ENCODE measurements at places on chromosomes 16 and 17.

DNA sequence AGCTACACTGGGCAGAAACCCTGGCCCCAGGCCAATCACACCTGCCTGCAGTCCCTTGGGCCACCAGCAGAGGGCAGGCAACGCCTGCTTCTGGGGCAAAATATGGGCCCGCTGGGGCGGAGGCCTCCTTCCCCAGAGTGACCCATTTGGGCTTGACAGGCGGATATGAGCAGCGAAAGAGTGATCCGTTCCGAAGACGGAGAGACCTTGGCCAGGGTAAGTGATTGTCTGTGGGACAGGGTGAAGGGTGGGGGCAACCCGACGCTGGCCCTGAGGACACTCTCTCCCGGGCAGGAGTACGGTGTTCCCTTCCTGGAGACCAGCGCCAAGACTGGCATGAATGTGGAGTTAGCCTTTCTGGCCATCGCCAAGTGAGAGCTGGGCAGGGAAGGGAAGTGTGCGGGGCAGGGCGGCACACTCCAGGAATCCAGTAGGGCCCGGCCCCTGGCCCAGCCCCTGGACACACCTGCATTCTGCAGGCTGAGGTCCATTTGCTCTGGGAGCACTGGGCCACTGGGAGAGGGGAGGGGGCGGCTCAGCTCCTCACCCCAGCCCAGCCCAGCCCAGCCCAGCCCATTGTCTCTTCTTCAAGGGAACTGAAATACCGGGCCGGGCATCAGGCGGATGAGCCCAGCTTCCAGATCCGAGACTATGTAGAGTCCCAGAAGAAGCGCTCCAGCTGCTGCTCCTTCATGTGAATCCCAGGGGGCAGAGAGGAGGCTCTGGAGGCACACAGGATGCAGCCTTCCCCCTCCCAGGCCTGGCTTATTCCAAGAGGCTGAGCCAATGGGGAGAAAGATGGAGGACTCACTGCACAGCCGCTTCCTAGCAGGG, 3.5 kb upstream of the NHERF1 start:
- DNase-seq = peak; percentile 82

- DNase-seq = no peak
Observed at GRCh38 chr16:85724936-85725335, 26.0 kb downstream of the C16orf74 start.

GRCh38 chr16:67948015-67948414, 4.1 kb upstream of the LCAT start:
- no peak for DNase-seq

- no peak for DNase-seq
Observed at GRCh38 chr17:45273551-45273957, 11.7 kb upstream of the SPATA32 start.

GRCh38 chr16:30758988-30759491, 2.8 kb downstream of the CFAP119 start:
- no peak for DNase-seq

GRCh38 chr17:2105663-2106062, 50.8 kb downstream of the HIC1 start:
- DNase-seq = no peak

- DNase-seq = no peak
Observed at GRCh38 chr16:88382491-88383400, at the start of gene ZNF469. Gene ZNF469, plus strand, starts transcription at chr16:88382959. Its CDS starts 44,512 bp downstream, at chr16:88427471.

GRCh38 chr16:50928065-50928464, 186.2 kb downstream of the CYLD start:
- no peak for DNase-seq

- DNase-seq = no peak
Observed at GRCh38 chr16:88742896-88743605, 36.7 kb downstream of the CTU2 start.

- no peak for DNase-seq
Observed at GRCh38 chr17:74605361-74605760, 13.3 kb upstream of the CD300LD start.

DNA sequence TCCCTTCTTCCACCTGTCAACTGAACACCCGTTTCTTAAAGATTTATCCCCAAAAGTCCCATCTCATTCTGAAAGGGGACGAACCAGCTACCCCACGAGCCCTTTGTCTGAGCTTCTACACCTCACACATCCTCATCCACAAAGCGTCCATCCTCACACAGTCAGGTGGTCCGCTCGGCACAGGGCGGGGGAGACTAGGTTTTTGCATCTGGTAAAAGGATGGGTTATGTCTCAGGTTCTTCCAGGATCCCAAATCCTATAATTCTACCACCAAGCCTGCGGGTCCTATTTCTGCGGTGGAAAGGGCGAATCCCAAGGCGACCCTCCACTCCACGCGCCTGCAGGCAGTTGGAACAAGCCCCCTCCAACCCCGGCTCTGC, 458 bp downstream of the GFOD2 start:
- DNase-seq = no peak

GRCh38 chr17:2776589-2777241, 19.5 kb upstream of the RAP1GAP2 start:
- no peak for DNase-seq

DNA sequence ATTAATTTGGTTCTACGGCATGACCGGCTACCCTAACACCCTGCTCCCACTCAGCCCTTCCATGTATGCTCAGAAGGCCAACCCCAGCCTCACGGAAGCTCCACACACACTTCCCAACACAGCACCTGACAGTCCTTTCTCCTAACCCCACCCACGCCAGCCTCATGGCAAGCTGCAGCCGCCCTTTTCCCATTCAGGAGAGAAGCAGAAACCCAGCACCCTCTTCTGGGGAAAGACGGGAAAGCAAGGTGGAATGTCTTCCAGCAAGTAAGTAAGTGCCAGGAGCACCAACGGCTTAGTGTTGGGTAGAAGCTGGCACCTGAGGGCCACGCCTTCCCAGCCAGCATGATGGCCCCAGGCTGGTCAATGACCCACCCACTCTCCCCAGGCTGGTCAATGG, 32.1 kb downstream of the ABR start:
- DNase-seq = no peak

DNA sequence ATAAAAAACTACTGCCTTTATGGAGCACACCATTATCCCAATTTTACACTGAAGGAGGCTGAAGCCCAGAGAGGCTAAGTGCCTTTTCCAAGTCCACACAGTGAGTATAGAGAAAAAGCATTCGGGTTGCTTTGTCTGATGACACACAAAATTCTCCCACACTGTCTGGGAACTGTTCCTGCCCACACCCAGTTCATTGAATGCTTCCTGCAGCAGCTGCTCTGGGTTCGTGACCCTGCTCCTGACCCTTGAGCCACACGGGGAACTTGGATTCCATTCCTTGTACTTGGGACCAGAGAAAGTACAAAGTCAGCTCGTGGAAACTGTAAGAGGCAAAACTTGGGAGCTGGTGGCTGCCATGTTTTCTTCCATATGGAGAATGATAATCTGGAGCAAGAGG, 57.9 kb downstream of the AKAP1 start:
- no peak for DNase-seq

GRCh38 chr17:78759203-78759968, 22.7 kb downstream of the CYTH1 start:
- peak; percentile 53 for DNase-seq

DNA sequence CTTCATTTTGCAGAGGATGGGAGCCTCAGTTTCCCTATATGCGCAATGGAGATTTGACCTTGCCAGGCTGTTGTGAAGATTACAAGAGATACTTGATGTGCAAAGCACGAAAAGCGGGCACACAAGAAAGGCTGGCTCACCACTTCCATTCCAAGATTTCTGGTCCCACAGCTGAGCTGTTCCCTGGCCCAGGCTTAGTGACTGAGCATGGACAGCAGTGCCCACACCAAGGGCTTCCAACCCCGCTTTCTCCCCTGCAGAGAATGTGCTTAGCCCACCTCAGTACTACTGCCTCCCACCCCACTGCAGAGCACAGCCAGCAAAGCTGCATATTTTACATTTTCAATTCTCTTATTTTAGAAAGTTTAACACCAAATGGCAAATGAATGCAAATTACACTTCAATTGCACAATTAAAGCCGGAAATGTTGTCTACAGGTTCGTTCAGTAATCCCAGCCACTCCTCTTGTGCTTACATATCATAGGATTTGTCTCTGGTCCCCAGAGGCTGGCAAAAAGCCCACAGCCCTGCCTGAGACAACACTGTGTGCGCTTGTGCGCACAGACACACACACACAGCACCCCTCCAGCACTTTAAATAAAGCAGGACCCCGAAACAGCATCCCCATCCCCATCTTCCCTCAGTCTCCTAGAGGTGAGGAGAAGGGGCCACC, 51.8 kb downstream of the VAC14 start:
- no peak for DNase-seq

GRCh38 chr16:30605158-30605557, 5.0 kb downstream of the ZNF689 start:
- DNase-seq = no peak

GRCh38 chr17:75468291-75468754, 11.9 kb downstream of the TMEM94 start:
- DNase-seq = no peak

GRCh38 chr17:48453447-48453846, 23.4 kb upstream of the SKAP1 start:
- no peak for DNase-seq

- no peak for DNase-seq
Observed at GRCh38 chr17:5043524-5043923, 8.3 kb upstream of the SLC52A1 start.

GRCh38 chr17:76672270-76672851, 28.8 kb upstream of the ST6GALNAC1 start:
- DNase-seq = no peak

DNA sequence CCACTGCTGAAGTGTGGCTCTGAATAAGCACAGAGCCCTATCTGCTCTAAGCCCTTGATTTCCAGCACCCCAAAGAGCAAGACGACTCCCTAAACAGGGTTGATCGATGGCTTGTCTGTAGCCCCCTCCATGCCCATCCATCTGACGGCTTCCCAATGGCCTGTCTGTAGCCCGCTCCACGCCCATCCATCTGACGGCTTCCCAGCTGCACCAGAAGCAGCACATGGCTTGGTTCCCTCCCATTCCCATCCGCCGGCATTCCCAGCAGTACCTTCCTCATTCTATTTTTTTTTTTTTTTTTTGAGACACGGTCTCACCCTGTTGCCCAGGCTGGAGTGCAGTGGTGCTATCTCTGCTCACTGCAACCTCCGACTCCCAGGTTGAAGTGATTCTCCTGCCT, 64.5 kb downstream of the RBFOX3 start:
- DNase-seq = no peak

DNA sequence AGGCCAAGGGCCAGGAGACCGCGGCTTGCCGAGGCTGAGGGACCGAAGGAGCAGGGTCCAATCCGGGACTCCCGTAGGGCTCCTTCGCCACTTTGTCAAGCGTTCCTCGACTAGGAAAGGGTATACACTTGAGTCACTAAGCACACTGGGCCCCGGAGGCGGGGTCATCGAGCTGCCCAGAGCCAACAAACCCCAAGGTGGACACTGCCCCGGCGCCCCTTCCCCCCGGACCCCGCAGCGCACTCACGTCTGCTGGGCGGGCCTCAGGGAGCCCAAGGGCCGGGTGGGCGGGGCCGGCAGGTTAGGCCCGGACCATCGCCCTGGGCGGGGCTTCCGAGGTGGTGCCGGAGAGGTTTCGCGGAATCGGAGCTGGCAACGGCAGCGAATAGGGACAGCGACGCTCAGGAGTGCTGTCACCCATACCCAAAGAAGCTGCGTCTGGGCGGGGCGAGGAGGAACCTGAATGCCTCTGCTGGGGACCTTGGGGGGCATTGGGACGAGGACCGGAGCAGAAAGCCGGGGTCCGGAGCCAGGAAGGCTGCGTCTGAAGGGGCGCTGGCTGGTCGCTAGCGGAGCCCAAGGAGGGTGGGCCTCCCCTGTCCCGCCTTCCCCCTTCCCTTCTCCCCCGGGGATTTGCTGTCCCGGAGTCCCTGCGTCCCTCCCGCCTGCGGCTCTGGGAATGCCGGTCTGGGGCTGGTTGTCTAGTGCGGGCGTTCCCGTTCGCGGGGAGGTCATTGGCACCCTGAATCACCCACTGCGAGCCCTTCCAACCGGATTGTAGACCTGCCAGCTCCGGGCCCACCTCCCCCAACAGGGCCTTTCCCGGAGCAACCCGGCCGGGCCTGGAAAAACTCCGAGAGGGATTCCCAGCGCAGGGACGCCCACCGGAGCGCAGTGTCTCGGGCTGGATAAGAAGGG, 118.2 kb upstream of the SMURF2 start:
- peak; percentile 71 for DNase-seq

DNA sequence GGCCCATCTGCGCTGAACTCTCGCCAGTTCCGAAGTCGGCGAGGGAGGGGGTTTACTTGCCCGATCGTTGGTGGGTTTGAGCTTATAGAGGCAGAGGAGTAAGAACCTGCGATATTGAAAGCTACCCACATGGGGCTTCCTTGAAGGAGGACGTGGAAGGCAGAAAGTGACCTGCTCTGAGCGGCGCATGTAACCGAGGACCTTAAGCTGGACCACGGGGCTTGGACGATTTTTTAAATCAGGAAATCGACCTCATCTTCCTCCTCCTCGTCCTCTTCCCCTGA, 2.0 kb downstream of the PRAC2 start:
- no peak for DNase-seq

GRCh38 chr16:74029115-74029792, 267.4 kb upstream of the PSMD7 start:
- no peak for DNase-seq

DNA sequence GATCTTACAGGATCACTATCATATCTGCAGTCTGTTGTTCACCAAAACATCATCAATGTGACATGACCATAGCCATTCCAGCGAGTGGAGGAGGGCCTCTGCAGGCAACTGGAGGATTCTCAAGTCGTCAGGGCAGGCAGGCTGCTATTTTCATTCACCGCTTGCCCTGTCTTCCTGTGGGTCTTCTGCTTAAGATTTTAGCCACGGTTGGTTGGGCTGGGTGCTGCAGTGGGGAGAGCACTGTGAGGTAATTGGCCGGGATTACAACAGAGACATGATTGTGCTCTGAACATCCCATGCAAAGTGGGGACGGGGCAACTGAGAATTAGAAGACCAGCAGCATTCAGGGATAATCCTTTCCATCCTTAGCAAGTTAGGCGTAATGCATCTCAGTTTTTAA, 245.9 kb downstream of the CPPED1 start:
- DNase-seq = no peak

DNA sequence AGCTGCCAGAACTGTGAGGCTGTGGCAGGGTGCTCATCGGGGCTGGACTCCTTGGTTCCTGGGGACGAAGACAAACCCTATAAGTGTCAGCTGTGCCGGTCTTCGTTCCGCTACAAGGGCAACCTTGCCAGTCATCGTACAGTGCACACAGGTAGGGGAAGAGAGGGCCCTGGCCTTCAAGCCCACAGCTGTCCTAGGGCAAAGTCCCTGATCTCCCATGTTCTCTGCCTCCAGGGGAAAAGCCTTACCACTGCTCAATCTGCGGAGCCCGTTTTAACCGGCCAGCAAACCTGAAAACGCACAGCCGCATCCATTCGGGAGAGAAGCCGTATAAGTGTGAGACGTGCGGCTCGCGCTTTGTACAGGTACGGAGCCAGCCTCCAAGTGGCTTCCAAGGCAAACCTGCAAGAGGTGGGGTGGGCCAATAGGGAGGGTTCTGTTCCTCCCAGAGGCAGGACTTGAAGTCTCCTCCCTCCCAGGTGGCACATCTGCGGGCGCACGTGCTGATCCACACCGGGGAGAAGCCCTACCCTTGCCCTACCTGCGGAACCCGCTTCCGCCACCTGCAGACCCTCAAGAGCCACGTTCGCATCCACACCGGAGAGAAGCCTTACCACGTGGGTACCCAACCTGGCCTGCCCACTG, 3.7 kb downstream of the BCL6B start:
- no peak for DNase-seq
